ENCODE measurements at places on chromosomes 2 and 18.

DNA sequence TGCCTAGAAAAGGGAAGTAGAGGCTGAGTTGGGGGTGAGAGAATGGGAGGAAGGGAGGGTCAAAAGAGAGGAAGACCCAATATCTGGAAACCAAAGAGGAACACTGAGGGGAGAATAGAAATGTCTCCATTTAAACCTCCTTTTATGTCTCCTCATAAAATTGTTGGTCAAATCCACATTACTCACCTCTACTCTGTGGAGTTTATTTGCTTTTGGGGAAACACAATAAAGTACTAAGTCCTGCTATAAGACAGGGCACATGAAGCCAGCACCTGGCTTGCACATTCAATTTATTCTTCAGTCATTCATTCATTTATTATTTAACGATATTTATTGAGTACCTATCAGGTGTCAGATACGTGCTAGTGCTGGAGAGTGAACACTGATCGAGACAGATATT is 60.3 kb upstream of the NFE2L2 start:
- no peak for DNase-seq

DNA sequence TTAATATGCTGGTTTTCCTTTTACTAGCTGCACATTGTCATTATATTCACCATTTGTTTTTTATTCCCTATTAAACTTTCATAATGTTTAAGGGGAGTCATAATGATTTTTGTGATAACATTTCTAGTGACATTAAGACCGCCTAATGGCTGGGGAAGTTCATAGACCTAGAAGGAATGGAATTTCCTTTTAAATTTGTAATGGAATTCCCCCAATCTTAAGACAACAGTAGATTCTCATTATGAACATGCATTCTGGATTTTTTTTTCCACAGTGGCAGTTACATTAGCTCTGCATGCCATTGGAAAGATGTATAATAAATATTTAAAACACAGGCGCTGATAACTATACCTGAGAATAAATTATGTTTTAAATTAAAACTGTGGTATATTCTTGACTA is 8.4 kb downstream of the YPEL5 start:
- DNase-seq, result no peak

DNA sequence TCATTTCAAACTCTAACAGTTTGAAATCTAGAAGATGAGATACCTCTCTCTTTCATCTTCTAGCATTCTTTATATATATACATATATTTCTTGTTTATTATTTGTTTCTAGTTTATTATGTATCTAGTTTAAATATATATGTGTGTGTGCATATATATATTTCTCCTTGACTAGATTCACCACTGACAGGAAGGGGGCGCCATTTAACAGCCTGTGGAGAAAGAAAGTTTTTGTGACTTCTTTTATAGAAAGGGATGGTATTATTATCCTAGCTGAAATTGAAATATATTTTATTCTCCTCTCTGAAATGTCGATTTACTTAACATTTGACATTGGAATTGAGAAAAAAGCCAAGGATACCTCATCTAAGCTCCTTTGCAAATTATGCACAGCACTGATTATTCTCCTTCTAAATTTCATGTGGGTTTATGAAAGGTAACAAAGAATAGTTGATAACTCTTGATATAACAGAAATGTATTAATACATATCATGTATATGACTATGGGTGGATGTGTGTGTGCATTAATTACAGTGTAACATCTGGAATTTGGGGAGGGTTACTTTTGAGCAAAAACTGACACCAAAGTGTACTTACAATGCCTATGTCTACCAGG is 160.7 kb upstream of the NT5C1B start:
- peak; percentile 4 for DNase-seq

DNA sequence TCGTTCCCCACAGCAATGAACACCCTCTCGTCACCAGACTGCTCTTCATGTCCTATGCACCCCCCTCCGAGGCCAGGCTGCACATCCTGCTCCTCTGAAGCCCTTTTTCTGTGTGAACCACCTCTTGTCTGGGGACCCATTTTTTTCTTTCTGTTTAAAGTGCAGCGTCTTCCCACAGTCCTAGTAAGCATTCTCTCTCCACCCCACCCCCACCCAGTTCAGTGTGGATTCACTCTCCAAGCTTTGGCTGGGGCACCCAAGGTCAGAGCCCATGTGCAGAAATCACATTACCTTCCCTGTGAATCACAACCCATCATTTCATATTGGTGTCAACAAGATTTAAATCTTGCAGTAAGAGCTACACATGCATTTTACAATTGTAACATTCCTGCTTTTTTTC is 26.4 kb upstream of the PKDCC start:
- no peak for DNase-seq

GRCh38 chr2:21037671-21038108 is 6.2 kb downstream of the APOB start:
- DNase-seq, result no peak

- DNase-seq, result no peak
These were observed 31.6 kb upstream of the NEB start for GRCh38 chr2:151765760-151766410.

- no peak for DNase-seq
These were observed 64.2 kb upstream of the GREB1L start for GRCh38 chr18:21177822-21178221.

DNA sequence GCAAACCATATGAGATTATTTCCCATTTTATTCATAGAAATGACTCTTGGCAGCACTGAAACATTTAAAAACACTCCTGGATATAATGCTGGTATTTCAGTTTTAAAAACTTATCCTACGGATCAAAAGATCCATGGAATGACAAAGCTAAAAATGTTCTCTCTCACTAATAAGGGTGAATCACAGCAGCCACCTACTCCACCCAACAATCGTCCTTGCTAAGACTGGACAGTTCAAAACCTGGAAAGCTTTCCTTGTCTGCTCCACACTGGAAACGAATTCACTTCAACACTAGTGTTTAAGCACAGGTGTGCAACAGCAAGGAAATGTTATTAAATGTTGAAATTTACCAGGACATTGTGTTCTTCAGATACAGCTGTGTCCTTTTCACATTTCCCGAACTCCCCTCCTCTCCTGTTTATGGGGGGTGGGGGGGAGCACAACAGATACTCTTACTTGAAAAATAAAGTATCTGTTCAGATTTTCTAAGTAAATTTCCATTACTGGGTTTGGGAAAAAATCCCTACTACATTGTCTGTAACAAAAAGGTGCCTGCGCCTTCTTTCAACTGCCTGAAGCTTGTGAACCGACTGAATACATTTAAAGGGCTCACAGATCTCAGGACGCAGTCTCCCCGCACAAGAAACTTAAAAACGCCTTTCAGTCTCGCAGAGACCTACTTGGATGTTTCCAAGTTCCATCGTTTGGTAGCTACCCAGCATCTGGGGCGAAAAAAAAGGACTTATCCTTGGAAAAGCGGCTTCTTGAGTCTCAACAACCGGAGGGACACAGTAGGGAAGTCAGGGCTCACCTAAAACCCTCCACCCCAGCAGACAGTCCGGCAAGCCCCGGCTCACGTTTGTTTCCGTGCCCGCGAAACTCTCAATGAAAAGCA is 1.3 kb downstream of the YWHAQ start:
- no peak for DNase-seq

GRCh38 chr2:172555272-172555521 is 693 bp upstream of the PDK1 start:
- DNase-seq, result no peak

DNA sequence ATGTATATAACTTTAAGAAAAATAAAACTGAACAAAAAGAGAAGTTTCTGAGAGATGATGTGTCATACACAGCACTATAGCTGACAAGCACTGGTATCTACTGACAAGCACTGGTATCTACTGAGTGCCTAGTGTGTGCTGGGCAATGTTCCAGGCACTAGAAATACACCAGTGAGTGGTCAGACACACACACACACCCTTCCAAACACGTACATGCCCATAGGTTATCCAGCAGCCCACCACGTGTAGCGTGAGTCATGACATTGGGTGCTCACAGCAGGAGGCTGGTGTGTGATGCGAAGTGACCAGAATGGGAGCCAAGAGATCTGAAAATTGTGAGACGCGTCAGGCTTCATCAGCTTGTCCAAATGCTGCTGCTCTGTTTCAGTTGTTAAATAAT is 12.2 kb upstream of the GNAL start:
- DNase-seq, result no peak
